HFFc6 (cell line): ENCODE measurements at places on chromosomes 6 and 20. TPM values are rescaled to one million over a fixed set of nuclear protein-coding genes. Genes with fewer than 3 reads are reported as not detected.
A peak's percentile ranks its signal among the peaks of the same experiment; 100 is the strongest.

FOXA2 gene
- not detected in 2 replicates for total RNA-seq

PNPLA1 gene
- not detected in 3 replicates for total RNA-seq

MEI4 gene
- total RNA-seq, result not detected in 3 replicates

KIF13A gene
- total RNA-seq, result 61.7 to 66.7 TPM (median 62.2 TPM) in 3 replicates

PDE10A gene
- total RNA-seq, result 2.0 TPM in 1 of 3 replicates, not detected in the others

FLRT3 gene
- total RNA-seq, result 0.04 TPM in 1 of 3 replicates, not detected in the others

SLC35B3 gene
- total RNA-seq, result 23.3 and 27.3 TPM in 2 replicates

TEAD3 gene
- 32.9 to 39.0 TPM (median 34.9 TPM) in 3 replicates for total RNA-seq

DNA sequence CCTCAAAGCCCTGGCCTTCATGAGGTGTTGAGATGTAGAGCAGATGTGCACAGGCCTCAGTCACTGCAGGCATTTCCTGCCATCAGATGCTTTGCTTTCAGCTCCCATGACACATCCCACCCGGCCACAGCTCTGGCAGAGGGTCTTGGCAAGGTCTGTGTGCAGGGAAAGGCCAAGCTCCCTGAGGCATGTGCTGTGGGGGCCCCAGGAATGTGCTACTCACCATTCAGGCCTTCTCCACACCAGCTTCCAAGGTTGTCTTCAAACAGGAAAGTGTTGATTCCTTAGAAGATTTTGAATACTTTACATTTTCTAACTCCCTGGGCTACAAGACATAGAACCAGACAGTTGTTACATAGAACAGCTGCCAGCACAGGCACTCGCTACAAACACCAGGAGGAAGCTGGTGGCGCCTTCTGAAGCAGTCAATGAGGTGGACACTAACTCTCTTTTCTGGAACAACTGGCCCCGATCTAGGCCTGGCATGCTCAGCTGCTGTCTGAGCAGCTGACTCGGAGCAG, 27.8 kb downstream of the CASS4 start:
- H3K27me3 ChIP-seq, result peaks cover 2% of the 10 kb centered on the region; the same call in 1 of the 2 replicates
- H3K4me1 ChIP-seq, result peaks cover 66% of the 10 kb centered on the region
- H3K4me3 ChIP-seq, result peak overlapping the region; percentile 54
- DNase-seq, result peak; percentile 98
- no peaks in the 10 kb centered on the region for H3K36me3 ChIP-seq

DNA sequence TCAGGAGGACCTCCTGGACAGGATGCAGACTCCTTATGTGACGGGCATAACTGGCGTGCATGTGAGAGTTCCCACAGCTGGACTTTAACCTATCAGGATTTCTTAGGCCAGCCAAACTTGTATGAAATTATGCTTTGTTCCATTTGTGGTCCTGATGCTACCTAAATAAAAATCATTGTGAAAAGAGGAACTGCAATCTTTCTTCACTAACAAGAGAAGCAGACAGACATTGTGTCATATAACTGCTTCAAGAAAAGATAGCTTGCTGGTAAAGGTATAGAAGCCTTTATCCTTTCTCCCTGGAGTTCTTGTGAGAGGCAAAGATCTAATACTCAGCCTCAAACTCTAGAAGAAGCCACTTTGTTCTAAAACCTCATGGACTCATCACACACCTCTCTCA, 87.5 kb upstream of the ENPP5 start:
- H3K27me3 ChIP-seq, result no peaks in the 10 kb centered on the region
- no peak overlapping the region for H3K27ac ChIP-seq
- no peak overlapping the region for H3K4me3 ChIP-seq
- no peak for DNase-seq
- H3K4me1 ChIP-seq, result no peaks in the 10 kb centered on the region
- H3K36me3 ChIP-seq, result no peaks in the 10 kb centered on the region

DNA sequence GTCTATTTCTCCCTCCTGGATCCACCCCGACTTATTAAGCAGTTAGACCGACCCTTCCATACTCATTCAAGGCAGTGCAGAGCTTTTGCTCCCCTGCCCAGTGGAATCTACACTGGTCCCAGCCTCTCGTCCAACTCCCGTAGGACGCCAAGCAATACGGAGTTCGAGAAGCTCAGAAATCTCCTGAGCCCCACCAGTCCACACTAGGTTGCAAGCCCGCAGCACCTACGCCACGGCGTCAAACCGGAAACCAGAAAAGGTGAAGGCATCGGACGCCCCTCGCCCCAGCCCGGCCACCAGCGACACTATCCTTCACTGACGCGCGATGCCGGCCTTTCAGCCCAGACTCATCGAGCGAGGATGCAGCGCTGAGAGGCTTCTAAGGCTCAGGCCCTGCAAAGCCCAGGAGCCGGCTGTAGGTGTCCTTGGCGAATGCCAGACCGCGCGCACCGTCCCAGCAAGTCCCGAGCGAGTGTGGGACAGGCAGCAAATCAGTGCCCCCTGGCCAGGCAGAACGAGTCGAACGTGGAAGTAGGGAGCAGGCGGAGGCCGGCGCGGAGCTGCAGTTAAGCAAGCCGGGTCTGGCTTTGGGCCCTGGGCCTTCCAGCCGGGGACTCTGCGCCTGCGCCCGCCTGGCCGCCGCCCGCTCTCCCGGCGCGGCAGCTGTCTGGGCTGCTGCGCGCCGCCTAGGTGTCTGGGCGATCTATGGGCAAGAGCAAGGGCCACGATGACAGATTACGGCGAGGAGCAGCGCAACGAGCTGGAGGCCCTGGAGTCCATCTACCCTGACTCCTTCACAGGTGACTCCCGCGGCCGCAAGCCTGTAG, at the start of gene RWDD1:
RWDD1 (plus strand) TSS at position 649 of the 827 bp plus-strand sequence; CDS start at position 728, 79 bp downstream.
- H3K27me3 ChIP-seq, result peaks cover 4% of the 10 kb centered on the region
- peak within 1 kb of the TSS; percentile 99 for H3K27ac ChIP-seq
- H3K4me3 ChIP-seq, result peak within 1 kb of the TSS; percentile 100
- peak; percentile 100 for DNase-seq

- H3K27ac ChIP-seq, result no peak overlapping the region
- no peak for DNase-seq
- H3K4me1 ChIP-seq, result no peaks in the 10 kb centered on the region
- H3K4me3 ChIP-seq, result no peak overlapping the region
Measured at GRCh38 chr6:22614547-22614946, 45.2 kb downstream of the HDGFL1 start.

- DNase-seq, result no peak
- H3K4me1 ChIP-seq, result no peaks in the 10 kb centered on the region
- no peak overlapping the region for H3K27ac ChIP-seq
- no peaks in the 10 kb centered on the region for H3K36me3 ChIP-seq
Measured at GRCh38 chr20:46246559-46246958, 61.7 kb downstream of the CDH22 start.

DNA sequence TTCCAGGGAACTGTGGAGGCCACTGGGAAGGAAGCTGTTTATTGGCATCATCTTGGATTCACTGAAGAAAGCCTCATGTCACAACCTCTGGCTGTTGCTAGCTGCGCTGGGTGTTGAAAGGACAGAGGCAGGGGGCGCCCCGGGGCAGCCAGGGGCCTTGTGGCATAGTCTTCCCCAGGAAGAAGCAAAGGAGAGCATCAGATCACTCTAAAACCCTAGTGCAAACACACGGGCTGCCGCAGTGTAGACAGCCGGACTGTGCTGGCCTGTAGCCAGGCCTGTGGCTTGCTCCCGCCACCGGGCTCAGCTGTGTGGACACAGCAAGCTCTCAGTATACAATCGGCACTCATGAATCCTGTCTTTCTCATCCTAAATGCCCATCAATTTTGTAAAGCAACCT, 23.8 kb upstream of the SMOC2 start:
- no peaks in the 10 kb centered on the region for H3K36me3 ChIP-seq
- H3K4me3 ChIP-seq, result no peak overlapping the region
- no peak overlapping the region for H3K27ac ChIP-seq
- no peaks in the 10 kb centered on the region for H3K4me1 ChIP-seq
- DNase-seq, result no peak
- peaks cover 4% of the 10 kb centered on the region for H3K27me3 ChIP-seq

DNA sequence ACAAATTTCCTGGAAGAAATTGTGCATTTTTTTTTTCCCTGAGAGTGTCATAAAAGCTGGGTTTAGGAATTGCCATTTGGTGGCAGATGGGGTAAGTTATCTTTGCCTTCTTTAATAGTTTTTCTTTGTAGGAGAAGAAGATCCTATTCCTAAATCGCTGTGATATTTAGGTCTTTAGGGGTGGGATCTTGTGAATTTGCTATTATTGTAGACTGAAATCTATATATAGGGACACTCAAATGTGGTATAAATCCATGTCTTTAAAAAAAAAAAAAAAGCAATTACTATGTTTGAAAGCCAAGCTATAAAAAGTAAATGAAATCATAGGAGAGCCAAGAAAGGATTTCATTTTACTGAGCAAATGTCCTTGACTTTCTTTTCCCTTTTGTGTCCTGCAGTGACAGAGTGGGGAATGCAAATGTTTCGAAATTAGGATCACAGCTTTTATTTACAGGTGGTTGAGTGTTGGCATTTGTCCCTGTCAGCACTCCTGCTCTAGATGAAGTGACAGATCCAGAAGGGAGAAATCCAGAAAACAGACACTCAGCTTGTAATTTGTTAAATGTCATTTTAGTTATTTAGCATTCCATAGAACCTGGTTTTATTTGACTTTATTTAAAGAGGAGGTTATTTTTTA, 29.4 kb downstream of the TIAM2 start:
- peaks cover 1% of the 10 kb centered on the region; the same call in 1 of the 2 replicates for H3K27me3 ChIP-seq
- peaks cover 17% of the 10 kb centered on the region for H3K4me1 ChIP-seq

- DNase-seq, result no peak
- H3K27ac ChIP-seq, result no peak overlapping the region
- H3K4me1 ChIP-seq, result peaks cover 28% of the 10 kb centered on the region
- no peaks in the 10 kb centered on the region; the same call in 1 of the 2 replicates for H3K36me3 ChIP-seq
- no peaks in the 10 kb centered on the region for H3K27me3 ChIP-seq
Measured at GRCh38 chr6:143732536-143732935, 54.8 kb downstream of the PHACTR2 start.

DNA sequence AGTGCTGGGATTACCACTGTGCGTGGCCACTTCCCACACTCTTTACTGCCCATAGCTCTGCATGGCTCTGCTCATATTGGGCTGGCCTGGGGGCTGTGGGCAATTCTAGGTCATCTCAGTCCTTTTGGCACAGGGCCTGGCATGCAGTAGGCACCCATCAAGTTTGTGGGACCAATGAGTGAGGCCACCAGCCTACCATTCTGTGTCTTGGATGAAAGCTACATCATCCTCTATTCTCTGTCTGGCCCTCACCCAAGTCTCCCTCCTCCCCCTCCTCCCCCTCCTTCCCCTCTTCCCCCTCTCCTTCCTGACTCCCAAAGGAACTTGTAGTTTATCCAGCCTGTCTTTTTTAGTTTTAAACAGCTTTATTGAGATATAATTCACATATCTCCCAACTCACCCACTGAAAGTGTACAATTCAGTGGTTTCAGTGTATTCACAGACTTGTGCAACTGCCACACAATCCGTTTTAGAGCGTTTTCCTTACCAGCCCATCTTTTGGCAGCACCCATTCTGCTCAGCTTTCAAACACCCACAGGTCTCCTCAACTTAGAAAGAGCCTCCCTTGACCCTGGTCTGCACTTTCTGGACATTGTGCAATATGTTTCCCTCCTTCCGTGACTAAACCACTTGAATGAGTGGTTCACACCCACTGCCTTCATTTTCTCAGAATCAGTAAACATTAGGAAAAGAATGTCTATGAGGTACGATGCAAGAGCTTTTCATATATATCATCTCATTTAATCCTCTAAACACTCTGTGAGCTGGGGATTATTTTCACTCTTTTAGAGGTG, 21.5 kb upstream of the MRPS18A start:
- no peak overlapping the region for H3K27ac ChIP-seq
- no peaks in the 10 kb centered on the region for H3K36me3 ChIP-seq
- peaks cover 21% of the 10 kb centered on the region for H3K27me3 ChIP-seq
- H3K4me3 ChIP-seq, result no peak overlapping the region
- peaks cover 23% of the 10 kb centered on the region for H3K4me1 ChIP-seq

GRCh38 chr6:17584241-17584803, 15.8 kb upstream of the FAM8A1 start:
- H3K36me3 ChIP-seq, result peaks cover 6% of the 10 kb centered on the region; the same call in 1 of the 2 replicates
- H3K27ac ChIP-seq, result peak overlapping the region; percentile 67
- peaks cover 22% of the 10 kb centered on the region for H3K4me1 ChIP-seq
- H3K4me3 ChIP-seq, result peak overlapping the region; percentile 41
